ENCODE measurements at places on chromosomes 1 and 21. TPM values are rescaled to one million over a fixed set of nuclear protein-coding genes. Genes with fewer than 3 reads are reported as not detected.

The GRHL3 gene
- not detected for total RNA-seq

The TAL1 gene
- 1.9 TPM for total RNA-seq

The DEDD gene
- 28.3 TPM for total RNA-seq

The SH3D21 gene
- total RNA-seq, result 3.3 TPM

The FBLIM1 gene
- total RNA-seq, result 40.6 TPM

The ATP1B1 gene
- total RNA-seq, result 256 TPM

The S100A7 gene
- not detected for total RNA-seq

The NEK2 gene
- total RNA-seq, result not detected

The TFF2 gene
- total RNA-seq, result not detected

The GMEB1 gene
- 8.2 TPM for total RNA-seq

The ABCG1 gene
- 6.3 TPM for total RNA-seq

The PROX1 gene
- 110 TPM for total RNA-seq

The LCE2A gene
- not detected for total RNA-seq

The SPRR5 gene
- total RNA-seq, result not detected

The FNDC5 gene
- total RNA-seq, result 18.7 TPM

The APOBEC4 gene
- not detected for total RNA-seq

The HSD3B2 gene
- total RNA-seq, result not detected

The PBX1 gene
- 52.2 TPM for total RNA-seq

The CLCN6 gene
- 26.3 TPM for total RNA-seq

GRCh38 chr1:61049850-61050540, 32.4 kb upstream of the NFIA start:
- peak; percentile 97 for DNase-seq

- DNase-seq, result no peak
These were observed 220.5 kb downstream of the TRABD2B start for GRCh38 chr1:47776667-47777131.

DNA sequence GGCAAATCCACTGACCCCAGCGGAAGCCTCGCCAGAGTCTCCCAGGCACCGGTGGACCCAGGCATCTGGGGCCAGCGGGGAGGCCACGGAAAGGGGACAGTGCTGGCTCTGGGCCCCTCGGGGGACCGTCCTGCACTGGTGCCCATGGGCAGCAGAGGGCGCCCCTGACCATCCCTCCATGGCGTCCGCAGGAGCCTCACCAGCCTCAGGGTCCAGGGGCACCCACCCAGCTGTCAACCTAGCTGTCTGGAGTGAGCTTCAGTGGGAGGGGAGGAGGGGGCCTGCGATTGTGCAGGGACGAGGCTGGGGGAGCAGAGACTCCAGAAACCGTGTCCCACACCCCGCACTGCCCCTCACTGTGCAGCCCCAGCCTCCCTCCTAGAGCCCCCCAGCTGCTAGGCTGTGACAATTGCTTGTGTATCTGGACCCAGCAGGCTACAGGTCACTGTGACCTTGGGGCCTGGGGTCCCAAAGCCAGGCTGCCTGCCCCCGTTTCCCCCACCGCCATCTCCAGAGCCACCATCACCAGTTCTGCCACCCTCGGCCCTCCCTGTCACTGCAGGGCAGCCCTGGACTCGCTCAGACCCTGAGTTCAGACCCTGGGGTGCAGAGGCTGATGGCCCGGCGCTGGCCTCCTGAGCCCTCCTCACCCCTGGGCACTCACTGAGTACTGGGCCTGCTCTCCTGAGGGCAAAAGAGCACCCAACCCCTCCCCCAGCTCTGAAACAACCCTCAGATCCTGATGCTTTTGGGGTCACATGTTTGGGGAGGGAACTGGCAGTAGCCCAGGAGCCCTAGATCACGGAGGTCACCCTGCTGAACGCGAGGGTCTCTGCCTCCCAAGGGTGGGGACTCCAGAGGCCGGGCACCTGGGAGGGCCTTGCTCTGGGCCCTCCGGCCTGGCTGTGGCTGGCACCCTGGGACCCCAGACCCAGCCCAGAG, 10.6 kb upstream of the COL6A1 start:
- DNase-seq, result no peak

- peak; percentile 61 for DNase-seq
These were observed 89.8 kb downstream of the MAN1C1 start for GRCh38 chr1:25706146-25707089.

GRCh38 chr1:162353078-162353477, 23.6 kb downstream of the SPATA46 start:
- DNase-seq, result no peak

GRCh38 chr1:28436211-28436769, 66.8 kb downstream of the PHACTR4 start:
- DNase-seq, result no peak

GRCh38 chr1:150249936-150250335, 7.6 kb upstream of the CA14 start:
- DNase-seq, result no peak

- no peak for DNase-seq
These were observed 759 bp downstream of the AMPD2 start for GRCh38 chr1:109620401-109620791.

DNA sequence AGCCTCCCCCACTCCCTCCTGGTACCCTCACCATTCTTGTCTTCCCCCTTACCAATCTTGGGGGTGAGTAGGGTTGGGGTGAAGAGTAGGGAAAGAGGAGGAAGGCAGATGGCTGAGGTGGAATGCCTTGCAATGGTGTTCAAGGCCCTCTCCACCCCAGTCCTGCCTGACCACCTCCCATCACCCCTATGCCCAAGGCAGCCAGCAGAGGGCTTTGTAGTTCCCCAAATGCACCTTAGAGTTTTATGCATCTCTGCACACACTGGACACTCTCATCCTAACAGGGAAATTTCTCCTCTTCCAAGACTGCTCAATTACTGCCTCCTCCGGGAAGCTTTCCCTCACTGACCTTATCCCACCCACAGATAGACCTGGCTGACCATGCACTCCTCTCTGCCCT, 15.4 kb downstream of the KIF17 start:
- DNase-seq, result no peak

- no peak for DNase-seq
These were observed 9.1 kb upstream of the SPRR4 start for GRCh38 chr1:152961226-152961891.

- no peak for DNase-seq
These were observed 234.7 kb downstream of the SETD4 start for GRCh38 chr21:35825370-35826353.

- DNase-seq, result peak; percentile 78
These were observed 38.7 kb upstream of the NEK7 start for GRCh38 chr1:198118134-198118533.

DNA sequence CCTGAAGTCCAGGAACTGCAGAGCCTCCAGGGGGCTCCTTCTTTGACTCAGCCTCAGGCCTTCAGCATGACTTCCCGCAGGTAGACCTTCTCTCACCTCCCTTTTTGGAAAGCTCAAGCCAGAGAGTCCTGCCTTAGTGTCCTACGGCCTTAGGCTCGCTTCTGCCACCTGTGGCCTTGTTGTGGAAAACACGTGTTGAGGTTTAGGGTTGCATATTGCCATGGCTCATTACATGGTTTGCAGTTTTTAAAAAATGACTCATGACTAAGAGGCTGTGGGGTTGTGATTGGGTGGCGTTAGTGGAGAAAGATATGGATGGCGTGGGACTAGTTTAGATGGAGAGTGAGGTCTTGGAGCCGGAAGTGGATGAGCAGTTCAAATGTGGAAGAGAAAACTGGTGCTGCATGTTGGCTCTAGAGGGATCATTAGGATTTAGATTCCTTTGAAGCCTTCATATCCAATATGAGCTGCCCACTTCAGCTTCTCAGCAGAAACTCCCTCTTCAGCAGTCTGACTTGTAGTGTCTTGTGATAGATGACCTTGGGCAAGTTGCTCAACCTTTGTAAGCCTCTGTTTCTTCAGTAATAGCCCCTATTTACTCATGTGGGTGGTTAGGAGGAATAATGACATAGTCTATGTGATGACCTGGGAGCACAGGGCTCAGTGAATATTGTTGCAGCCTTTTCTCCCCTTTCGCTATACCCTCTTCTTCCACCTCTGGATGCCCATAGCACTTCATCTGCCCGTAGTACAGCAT, 6.5 kb upstream of the FGGY start:
- no peak for DNase-seq

- no peak for DNase-seq
These were observed 58.0 kb downstream of the CLIC6 start for GRCh38 chr21:34726627-34727337.

DNA sequence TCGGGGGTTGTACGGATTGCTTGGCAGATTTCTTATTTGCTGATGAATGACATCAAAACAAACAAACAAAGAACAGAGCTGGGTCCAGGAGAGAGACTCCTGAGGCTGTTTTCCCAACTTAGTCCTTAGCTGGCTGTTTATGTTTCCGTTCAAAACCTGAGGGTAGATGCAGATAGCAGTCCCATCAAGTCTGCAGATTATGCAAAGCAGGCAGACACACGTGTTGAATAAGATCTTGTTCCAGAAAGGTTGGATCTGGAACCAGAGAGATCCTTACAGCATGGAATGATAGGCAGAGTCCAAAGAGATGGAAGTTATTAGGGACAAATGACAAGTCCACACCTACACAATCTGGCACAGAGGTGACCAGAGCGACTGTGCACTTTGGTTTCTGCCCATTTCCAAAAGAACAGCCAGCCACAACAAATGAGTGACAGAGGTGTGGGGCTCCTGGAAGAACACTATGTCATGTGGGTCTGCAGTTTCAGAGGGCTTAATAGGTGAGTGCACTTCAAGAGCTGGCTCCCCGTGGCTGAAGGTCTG, 65.5 kb downstream of the MAN1C1 start:
- no peak for DNase-seq

DNA sequence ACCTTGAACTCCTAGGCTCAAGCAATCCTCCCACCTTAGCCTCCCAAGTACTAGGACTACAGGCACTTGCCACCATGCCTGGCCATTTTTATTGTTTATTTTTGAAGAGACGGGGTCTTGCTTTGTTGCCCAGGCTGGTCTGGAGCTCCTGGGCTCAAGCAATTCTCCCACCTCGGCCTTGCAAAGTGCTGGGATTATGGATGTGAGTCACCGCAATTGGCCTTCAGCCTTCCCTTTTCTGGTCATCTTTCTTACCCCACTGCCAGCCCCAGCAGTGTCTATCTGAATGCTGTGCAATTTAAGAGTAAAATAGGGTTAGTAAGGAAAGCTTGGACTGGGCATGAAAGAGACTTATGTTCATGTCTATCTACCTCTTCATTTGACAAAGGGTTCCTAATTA, 6.1 kb upstream of the KLF17 start:
- DNase-seq, result peak; percentile 20

GRCh38 chr1:178784131-178784536, 59.1 kb downstream of the RALGPS2 start:
- DNase-seq, result no peak

DNA sequence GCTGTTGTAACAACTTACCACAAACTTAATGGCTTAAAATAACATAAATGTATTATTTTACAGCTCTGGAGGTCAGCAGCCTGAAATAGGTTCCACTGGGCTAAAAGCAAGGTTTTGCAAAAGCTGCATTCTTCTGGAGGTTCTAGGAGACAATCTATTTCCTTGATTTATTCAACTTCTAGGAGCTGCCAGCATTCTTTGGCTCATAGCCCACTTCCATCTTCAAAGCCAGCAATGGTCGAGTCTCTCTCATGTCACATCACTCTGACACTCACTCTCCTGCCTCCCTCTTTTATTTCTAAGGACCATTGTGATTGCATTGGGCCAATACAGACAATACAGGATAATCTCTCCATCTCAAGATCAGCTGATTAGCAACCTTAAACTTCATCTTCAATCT, 15.1 kb upstream of the FOXJ3 start:
- no peak for DNase-seq

- no peak for DNase-seq
These were observed 108.5 kb downstream of the ASH1L start for GRCh38 chr1:155454096-155454495.

DNA sequence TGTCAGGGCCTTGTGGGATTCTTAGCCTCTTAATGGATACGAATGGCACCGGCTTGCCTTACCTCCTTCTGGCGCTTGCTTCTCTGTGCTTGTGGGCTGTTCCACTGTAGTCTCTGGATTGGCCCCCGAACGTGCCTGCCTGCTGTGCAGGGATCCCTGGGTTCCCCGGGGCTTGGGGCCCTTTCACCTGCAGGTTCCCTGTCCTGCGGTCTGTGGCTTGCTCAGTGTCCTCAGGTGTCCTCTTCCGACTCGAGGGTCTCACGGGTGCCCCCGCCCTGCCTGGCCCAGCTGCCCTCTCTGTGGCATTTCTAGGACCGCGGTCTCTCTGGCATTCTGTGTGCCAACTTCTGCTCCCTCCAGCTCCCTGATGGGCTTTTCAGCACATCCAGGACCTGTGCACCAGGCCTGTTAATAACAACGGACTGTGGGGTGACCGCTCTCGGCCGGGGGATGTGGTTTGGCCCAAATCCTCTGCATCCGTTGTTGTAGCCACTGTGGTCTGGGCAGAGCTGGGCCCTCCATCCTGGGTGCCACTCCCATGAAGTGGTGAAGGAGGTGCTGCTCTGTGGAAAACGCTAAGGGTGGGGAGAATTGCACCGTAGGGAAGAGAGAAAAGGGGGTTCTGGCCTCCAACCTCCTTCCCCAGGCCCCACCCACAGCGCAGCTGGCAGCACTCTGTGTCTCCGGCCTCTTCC, 12.4 kb downstream of the COL18A1 start:
- no peak for DNase-seq

GRCh38 chr1:16019644-16020277, 1.9 kb upstream of the HSPB7 start:
- peak; percentile 89 for DNase-seq

GRCh38 chr1:246145900-246146299, 361.2 kb downstream of the SMYD3 start:
- no peak for DNase-seq

GRCh38 chr1:40476924-40477677, at the start of gene ZFP69:
ZFP69 (plus strand) TSS chr1:40477290; CDS start chr1:40479362, 2,072 bp downstream.
- peak; percentile 84 for DNase-seq

DNA sequence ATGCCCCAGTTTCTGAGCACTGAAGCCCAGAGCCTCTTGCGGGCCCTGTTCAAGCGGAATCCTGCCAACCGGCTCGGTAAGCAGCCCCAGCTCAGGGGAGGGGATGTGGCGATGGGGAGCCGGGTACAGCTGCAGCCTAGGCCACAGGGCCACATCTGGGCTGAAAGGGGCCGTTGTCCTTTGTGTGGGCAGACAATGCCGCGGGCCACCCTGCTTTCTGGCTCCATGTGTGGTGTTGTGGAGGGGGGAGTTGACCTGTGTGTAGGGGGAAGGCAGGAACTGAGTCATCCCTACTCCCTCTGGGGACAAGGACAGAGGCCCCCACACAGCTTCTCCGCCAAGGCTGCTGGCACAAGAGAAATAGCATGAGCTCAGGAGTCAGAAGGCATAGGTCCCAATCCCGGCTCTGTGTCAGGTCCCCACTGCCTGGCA, 26.0 kb downstream of the RPS6KA1 start:
- no peak for DNase-seq

All from cardiac septum (tissue), 1 donor.